ENCODE measurements at places on chromosomes 7 and 10. TPM values are rescaled to one million over a fixed set of nuclear protein-coding genes. Genes with fewer than 3 reads are reported as not detected.

DNA sequence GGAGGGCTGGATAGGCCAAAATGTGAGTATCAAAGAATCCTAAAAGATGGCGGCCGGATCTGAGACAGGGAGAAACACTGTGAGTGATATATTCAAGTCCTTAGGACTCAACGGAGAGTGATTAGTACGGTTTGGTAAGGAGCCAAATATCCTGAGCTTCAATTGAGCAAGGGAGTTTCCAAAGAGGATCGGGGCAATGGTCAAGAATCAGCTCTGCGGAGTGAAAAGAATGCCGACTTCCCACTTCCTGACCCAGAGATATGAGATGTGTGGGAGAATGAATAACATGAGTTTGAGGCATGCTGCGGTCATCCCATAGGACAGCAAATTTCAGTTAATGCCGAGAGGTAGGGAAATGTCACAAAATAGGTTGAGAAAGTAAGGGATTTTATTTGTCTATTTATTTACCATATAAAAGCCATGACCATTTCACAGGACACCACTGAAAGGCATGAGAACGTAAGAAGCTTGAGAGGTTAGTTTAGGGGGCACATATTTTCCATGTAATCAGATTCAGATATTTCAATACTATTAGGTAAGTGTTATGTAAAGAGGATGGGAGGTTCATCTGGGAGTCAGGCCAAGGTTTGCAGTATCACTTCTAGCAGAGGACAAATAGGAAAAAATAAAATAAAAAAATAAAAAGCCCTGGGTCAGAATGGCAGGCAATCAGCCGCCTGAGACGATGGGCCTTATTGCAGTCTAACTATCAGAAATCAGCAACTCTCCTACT, 165.6 kb downstream of the HGF start:
- DNase-seq, result no peak

GRCh38 chr10:9234191-9234590, 1179.7 kb downstream of the GATA3 start:
- no peak for DNase-seq

DNA sequence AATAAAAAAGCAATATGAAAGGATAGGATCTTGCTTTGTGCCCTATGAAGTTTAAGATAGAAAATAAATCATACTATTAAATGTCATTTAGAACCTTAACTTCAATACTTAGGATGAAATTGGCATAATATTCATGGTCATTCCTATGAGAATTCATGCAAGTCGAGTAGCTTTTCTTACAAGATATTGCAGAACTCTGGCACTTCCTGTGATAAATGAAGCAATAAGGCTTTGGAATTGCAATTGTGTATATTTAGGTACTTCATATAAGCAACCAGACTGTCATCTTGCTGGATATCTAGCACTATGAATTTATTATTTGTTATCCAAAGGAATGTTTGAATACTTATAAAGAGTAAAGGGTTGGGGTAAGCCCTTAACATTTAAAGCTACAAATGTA, 116.5 kb downstream of the ZNF438 start:
- no peak for DNase-seq

GRCh38 chr7:128916643-128916915, 6.1 kb upstream of the KCP start:
- no peak for DNase-seq

The HGF gene
- total RNA-seq, result 0.22 TPM

- DNase-seq, result no peak
These were observed 16.7 kb upstream of the MICALL2 start for GRCh38 chr7:1475991-1476390.

- no peak for DNase-seq
These were observed 140.4 kb downstream of the DKK1 start for GRCh38 chr10:52454491-52454890.

The NPSR1 gene
- total RNA-seq, result not detected

DNA sequence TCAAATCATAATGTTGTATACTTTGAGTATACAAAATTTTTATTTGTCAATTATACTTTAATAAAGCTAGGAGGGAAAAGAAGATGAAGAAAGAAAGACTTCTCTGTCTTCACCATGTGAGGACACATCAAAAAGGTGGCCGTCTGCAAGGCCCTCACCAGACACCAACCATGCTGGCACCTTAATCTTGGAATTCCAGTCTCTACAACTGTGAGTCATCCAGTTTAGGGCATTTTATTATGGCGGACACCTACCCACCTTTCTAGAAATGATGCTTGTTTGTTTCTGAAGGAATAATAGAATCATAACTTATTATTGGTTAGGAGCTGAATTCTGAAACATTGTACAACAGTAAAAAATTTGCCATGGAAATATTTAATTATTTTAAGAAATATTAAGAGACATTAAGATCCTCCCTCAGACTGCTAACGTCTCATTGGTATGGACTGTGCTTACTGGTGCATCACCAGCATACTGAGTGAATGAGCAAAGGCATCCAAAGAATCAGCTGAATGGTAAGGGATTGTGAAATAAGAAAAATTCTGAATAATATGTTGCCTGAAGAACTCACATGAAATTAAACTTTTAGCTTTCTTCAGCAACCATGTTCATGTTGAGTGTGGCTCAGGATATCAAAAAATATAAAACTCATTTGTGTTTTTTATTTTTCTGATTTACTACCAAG, 536.6 kb downstream of the HTR7 start:
- DNase-seq, result no peak

GRCh38 chr7:70072220-70072619, 473.9 kb downstream of the AUTS2 start:
- no peak for DNase-seq

DNA sequence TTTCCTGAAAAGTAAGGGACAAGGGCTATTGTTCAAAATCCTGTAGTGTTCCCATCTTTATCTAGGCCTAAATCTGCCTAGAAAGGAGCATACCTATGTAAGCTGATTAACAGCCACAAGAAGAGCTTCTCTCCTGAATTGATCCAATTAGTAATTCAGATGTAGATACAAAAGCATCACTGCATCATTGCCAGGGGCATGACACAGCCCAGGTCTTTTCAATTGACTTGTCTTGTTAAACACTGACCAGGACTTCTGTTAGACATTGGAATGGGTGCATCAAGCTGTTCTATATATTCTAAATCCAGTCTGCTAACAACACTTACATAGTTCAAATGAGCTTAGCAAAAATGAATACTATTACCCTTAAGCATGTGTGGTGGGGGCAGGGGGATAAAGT, 589.2 kb downstream of the INHBA start:
- DNase-seq, result peak; percentile 59

DNA sequence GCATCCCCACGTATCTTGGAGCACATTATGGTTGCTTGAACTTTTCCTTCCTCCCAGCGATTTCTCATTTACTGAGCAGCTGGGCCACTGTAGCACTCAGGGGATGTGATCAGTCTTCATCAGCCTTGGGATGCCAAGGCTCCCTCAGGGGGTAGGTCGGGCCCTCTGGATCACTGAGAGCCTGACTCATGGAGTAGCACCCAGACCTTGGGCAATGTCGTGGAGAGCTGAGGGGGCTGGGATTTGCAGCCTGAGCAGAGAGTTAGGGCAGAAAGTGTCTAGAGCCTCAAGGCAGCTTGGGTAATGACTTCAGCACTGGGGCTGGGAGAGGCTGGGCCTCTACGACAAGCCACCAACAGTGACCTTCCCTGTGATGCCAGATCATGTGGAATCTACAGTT, 86.5 kb upstream of the CXCL12 start:
- no peak for DNase-seq

DNA sequence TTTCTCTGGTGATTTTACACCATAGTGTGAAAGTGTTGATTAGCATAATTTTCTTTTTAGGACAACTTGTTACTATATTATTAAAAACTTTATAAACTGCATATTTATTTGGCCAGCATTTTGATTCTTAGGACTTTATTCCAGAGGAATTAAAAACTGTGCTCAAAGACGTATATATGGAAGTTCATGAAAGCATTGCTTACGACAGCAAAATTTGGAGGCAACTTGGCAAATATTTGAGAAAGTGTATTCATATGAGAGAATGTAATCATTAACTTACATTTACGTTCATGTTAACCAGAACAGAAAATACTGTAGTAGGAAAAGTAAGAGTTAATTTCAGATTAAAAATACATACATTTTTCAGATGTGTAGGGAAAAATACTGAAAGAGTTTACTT, 203.1 kb downstream of the JCAD start:
- DNase-seq, result no peak

DNA sequence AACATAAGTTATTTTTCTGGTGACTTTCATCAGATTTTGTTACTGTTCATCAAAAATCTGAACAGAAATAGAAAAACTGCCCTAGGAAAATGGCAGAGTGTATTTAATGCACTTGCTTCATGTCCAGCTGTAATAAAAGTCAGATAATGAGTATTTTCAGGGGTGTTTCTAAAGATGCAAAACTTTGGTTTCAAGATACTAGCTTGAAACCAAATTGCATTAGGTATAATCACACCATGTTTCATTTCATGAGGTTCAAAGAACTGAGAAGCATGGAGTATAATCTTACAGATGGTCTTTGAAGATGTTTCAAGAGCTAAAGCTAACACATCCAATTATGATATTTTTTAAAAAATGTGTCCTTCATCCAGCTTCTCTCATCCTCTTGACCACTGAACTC, 128.9 kb downstream of the NRCAM start:
- DNase-seq, result no peak

DNA sequence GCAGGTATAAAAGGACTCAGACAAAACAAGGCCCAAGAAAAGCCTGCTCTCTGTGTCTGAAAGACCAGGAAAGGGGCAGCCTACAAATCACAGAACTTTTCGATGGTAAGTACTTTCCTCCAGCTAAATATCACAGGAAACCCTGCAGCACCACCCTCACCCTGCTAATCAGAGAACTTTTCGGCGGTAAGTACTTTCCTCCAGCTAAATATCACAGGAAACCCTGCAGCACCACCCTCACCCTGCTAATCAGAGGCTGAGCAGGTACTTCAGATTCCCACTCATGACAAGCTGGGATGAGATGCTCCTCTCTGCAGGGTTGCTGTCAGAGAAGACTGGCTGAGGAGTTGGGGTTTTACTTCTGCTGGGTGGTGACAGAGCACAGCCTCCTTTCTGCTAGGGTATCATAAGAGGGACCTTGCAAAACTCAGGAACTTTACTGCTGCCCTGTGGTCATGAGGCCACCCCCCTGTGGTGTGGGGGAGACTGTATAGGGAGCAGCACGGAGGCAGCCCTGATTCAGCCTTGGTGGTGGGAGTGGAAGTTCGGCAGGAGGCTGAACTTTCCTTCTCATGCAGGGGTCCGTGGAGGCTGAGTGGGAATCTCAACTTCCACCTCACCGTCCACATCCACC, 7.2 kb downstream of the WDR37 start:
- DNase-seq, result no peak

The GSTO2 gene
- 7.6 TPM for total RNA-seq

All from neural progenitor cell (in vitro differentiated cells).